Anterior cingulate cortex (tissue), 58 donors: ENCODE measurements at places on chromosomes 16 and 17.

- DNase-seq, result no peak
Observed at GRCh38 chr17:6556121-6557039, at the start of gene PITPNM3. PITPNM3 (minus strand) TSS chr17:6556555; CDS start chr17:6556406, 149 bp downstream.

DNA sequence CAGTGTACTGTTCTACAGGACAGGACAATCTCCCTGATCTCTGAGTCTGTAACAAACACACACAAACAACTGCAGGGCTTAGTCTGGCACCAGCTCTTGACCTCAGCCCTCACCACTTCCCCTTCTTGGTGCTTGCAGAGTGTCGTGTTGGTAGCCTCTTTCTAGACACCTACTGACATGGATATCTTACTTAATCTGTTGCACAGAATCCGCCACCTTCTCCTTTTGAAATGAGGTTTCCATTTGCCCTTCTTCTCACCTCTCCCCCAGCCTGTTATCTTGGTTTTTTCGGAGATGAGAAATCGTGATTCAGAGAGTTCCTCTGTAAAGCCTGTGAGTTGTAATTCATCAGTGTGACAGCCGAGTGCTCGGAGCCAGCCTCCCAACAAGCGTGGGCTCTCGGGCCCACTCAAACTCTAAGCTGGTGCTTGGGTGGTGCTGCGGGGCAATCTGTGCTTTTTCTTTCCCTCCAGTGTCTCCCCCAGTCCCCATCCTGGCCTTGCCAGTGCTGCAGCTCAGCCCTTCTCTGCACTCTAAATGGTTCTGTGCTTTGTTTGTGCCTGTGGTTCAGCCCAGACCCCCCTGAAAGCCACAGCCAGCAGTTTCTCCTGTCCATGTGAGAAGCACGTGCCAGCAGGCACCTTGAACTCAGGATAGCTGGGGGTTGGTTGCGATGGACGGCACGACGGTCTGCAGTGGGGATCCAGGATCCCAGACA, 28.1 kb downstream of the KIAA0513 start:
- peak; percentile 18 for DNase-seq

DNA sequence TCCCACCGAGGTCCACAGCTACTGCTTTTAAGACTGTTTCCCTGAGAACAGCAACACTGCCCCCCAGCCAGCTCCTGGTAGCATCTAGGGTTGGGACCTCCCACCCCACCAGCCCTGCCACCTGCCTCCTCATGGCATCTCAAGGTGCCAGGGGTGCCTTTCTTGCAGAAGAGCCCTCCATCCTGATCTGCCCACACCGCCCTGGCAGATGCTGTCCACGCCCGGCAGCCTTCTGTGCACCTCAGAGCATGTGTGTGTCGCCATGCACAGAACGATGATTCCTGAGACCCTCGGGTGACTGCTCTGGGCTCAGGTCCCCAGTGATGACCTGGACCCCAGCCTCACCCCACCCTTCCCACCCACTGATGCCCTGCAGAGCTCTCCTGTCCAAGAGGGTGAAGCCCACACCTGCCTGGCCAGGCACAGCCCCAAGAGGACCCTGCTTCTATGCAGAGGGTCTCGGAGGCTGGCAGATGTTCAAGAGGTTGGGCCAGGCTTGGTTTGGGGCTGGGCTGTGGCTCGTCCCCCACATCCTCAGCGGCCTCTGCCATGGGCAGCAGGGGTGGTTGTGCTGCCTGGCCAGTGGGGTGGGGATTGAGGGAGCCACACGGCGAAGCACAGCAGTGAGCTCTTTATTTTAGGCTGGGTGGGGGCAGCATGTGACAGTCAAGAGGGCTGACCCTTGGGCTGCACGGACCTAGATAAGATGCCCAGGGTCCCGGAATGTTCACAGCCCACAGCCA, 5.2 kb upstream of the SPATA2L start:
- DNase-seq, result no peak

DNA sequence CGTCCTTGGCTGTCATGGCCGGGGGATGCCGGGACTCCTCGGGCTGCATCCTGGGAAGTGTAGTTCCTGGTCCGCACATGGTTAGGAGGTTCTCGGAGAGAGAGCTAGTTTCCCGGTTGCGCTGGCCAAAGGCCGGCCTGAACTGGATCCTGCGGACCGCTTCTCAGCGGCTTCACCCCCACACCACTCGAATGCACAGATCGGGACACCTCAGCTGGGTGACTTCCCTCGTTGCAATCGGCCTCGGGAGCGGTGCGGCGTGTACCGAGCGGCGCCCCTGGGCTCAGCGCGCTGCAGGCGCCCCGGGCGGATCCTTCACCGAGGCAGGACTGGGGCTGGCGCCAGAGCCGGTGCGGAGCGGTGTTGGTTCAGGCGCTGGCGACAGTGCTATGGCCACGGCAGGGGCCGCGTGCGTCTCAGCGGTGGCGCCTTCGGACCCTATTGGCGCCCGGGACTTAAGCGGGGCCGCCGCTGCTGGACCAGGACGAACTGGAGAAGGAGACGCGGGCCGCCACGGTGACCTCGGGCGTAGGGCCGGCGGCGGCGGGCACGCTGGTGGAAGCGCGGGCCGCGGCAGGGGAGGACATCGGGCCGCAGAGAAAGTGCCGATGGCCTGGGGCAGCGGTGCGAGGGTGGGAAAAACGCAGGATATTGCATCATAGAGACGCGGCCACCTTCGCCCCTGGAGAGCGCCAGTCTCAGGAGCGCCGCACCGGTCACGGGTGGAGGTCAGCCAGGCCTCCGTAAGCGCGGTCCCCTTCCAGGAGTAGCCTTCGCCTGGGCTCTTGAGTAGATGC, 11.4 kb downstream of the ZNF629 start:
- DNase-seq, result peak; percentile 70

GRCh38 chr16:10754941-10755340, 11.3 kb downstream of the NUBP1 start:
- DNase-seq, result no peak
